ENCODE measurements at places on chromosomes 16 and 17.
A peak's percentile ranks its signal among the peaks of the same experiment; 100 is the strongest.

- no peaks in the 10 kb centered on the region for H3K27me3 ChIP-seq
- no peak overlapping the region for H3K27ac ChIP-seq
- H3K36me3 ChIP-seq = no peaks in the 10 kb centered on the region
- no peak for DNase-seq
- H3K4me3 ChIP-seq = no peak overlapping the region
Observed at GRCh38 chr16:88966986-88967829, 9.8 kb downstream of the CBFA2T3 start.

GRCh38 chr17:51097708-51098446, 22.8 kb downstream of the SPAG9 start:
- H3K4me3 ChIP-seq = no peak overlapping the region
- H3K27ac ChIP-seq = no peak overlapping the region
- peaks cover 8% of the 10 kb centered on the region for H3K4me1 ChIP-seq
- DNase-seq = no peak

GRCh38 chr17:76727745-76728456, 1.3 kb downstream of the METTL23 start:
- no peaks in the 10 kb centered on the region for H3K27me3 ChIP-seq
- peak overlapping the region; percentile 95 for H3K4me3 ChIP-seq
- no peak for DNase-seq
- peaks cover 8% of the 10 kb centered on the region for H3K4me1 ChIP-seq

DNA sequence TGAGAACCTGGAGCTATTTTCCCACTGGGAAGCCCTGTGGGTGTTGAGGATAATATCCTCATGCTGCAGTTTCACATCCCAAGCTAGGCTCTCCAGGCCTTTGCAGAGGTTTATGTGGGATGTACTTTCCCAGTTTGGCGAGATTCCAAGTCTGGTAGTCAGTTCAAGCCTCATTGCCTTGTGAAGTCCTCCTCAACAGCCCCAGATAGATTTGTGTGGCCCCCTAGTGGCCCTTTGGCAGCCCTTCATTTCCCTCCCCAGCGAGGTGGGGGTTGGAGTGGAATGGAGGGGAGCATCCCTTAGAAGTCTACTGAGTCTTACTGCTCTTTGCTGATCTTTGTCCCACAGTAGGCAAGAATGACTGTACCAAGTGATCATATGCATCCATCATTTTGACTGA, 137.9 kb downstream of the CDH11 start:
- no peaks in the 10 kb centered on the region for H3K27me3 ChIP-seq
- H3K36me3 ChIP-seq = no peaks in the 10 kb centered on the region
- peaks cover 5% of the 10 kb centered on the region for H3K4me1 ChIP-seq
- no peak overlapping the region for H3K27ac ChIP-seq

- no peaks in the 10 kb centered on the region for H3K27me3 ChIP-seq
- H3K4me1 ChIP-seq = no peaks in the 10 kb centered on the region
- H3K36me3 ChIP-seq = no peaks in the 10 kb centered on the region
- no peak overlapping the region for H3K27ac ChIP-seq
- DNase-seq = no peak
Observed at GRCh38 chr17:55168958-55169687, 95.6 kb upstream of the HLF start.

Data from ovary (tissue), 10 donors.